Right renal cortex interstitium (tissue), 3 donors: ENCODE measurements at places on chromosomes 12 and 14. TPM values are rescaled to one million over a fixed set of nuclear protein-coding genes. Genes with fewer than 3 reads are reported as not detected.

GRCh38 chr14:90562652-90563051 is 165.8 kb downstream of the CALM1 start:
- DNase-seq, result no peak

DNA sequence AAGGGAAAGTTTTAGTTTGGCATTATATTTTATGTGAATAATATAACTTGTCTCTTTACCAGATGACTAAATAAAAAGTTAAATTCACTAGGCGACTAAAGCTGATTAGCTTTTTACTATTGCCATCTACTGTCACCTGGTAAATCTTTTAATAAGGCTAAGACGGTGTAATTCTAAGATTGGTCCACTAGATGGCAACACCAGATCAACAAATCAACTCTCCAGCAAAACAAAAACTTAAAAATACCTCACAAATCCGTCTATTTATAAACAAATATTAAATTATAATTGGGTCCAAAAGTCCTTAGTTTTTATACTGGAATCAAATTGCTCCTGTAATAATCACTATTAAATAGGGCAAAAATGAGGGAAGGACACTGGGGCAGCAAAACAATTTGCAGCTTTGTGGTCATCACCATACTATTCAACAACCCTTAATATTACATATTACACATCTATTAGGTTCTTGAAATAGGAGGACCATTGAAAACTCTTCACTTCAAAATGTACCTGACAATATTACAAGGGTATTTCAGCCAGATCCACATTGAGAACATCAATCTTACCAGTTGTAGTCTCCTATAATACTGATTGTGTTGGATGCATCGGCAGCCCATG is 47.9 kb downstream of the GALC start:
- peak; percentile 15 for DNase-seq

- no peak for DNase-seq
These were observed 2.3 kb downstream of the WNT10B start for GRCh38 chr12:48969160-48969771.

DNA sequence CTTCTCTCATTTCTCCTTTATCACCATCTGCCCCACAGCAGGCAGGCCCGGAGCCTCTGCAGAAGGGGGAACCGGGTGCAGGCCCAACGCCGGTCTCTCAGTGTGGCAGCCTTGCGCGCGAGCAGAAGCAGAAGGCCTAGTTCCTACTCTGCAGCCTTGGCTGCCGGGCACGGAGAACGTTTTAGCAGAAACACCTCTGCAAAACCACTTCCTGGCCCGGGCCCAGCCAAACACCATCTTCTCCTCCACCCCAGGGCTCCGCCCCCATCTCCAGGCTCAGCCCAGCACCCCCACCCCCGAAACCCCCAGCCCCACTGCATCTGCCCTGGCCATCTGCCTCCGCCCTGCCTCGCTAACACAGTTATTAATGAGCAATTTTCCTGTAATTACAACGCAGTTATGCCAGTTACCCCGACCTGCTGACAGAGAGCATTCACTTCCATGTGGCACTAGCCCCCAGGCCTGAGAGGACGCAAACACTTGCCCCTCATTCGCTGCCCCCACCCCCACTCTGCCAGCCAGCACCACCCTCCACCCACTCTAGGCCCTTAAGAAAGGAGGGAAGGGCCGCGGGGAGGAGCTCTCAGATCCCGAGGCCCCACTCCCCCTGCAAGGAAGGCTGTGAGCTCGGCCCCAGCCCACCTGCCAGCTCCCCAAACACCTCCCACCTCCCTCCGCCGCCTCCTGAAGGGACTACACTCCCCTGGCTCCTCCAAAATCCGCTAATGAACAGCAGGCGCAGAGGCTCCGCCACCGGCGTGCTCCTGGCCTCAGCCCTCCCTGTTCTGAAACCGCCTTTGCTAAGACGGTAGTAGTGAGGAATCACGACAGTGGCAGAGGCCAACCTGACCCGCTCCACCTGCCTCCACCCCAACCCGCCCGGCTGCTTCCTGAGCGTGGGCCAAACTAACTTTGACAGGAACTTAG is 44.7 kb upstream of the FBRSL1 start:
- DNase-seq, result no peak

GRCh38 chr12:132593071-132593470 is 17.3 kb downstream of the LRCOL1 start:
- no peak for DNase-seq

DNA sequence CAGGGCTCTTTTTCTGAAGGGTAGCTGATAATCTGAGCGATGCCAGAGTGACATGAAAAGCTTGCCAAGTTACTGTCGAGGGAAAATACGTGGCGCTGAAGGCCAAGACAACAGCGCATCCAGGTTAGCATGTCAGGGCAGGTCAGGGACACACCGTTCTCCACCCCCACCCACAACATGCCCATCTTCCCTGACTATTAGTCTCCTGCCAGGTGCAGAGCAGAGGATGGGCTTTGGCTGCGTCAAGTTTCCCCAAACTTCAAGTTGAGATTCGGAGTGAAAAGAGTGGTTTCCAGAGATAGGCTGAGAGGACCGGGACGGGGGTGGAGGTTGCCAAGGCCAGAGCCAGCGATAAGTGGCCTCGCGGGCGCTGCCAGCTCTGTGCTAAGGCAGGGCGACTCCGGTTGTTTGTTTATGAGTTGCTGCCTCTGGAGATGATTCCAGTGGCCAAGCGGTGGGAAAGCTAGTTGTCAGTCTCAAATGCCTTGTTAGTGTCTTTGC is 1.7 kb downstream of the TRHDE start:
- no peak for DNase-seq

- no peak for DNase-seq
These were observed 1.3 kb upstream of the CACNA2D4 start for GRCh38 chr12:1919763-1920162.

GRCh38 chr14:72737560-72737943 is 156.3 kb downstream of the DPF3 start:
- DNase-seq, result no peak

DNA sequence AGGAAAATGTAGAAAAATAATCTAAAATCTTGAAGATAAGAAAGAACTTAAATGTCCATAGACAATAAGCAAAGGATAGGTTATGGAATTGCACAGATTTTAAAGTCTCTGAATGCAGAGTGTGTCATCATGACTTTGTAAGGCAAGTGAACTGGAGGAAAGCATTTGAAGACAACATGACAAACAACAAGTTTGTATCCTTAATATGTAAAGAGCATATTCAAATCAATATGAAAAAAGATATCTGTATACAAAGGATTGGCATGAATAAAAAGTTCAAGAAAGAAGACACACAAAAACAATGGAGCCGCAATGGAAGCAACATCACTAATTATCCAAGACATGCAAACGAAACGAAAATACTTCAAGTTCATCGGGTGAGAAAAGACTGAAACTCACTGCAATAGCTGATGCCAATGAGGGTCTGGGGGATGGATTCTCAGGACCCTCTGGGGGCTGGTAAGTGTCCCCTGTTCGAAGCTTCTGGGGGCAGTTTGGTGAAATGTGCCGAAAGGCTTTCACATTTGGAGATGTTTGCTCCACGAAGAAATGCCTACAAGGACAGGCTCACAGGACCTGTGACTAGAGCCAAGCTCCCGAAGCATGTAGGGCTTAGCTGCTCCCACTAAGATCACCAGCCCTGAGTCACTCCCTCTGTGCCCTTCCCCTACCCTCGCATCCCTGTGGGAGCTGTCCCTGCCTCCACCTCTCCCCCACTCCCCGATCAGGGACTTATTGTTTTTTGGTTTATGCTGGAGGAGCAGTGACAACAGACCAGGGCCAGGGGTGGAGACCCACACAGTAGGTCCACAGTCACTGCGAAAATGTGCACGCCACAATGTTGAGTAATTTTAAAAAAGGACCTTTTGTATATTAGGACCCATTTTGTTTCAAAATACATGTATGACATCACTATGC is 345.7 kb upstream of the SFSWAP start:
- DNase-seq, result no peak

DNA sequence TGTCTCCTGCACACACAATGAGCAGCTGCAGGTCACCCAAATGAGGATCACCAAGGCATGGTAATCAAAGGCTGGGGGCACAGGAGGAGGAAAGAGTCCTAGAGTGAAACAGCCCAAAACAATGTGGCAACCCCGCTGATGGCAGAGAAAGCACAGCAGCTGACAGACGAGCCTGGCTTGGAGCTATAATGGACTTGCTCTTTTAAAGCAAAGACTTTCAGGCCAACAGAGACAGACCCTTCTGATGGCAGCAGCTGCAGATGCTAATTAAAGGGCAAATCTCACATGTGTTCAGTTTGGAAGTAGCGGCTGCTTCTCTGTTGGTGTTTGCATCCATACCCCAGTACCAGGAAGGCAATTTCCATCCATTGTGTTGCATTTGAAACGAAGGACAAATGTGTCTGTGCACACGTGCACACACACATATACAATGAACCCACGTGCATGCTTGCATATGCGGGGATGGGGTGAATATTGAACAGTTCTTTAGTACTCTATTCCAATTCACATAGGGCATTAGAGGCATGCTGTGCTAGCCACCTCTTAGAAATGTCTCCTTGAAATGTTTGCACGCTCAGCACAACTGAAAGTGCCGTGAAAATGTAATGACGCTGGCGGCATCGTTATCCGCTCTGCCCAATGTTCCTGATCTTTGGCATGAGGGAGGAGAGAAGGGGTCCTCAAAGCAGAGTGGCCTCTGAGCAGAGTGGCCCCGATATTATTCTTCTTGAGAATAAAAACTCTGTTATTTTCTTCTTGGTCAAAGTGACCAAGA is 38.1 kb downstream of the CIT start:
- DNase-seq, result no peak

GRCh38 chr12:18658179-18658578 is 79.6 kb downstream of the PLCZ1 start:
- no peak for DNase-seq

GRCh38 chr14:98059106-98059505 is 1212.9 kb downstream of the BCL11B start:
- no peak for DNase-seq

DNA sequence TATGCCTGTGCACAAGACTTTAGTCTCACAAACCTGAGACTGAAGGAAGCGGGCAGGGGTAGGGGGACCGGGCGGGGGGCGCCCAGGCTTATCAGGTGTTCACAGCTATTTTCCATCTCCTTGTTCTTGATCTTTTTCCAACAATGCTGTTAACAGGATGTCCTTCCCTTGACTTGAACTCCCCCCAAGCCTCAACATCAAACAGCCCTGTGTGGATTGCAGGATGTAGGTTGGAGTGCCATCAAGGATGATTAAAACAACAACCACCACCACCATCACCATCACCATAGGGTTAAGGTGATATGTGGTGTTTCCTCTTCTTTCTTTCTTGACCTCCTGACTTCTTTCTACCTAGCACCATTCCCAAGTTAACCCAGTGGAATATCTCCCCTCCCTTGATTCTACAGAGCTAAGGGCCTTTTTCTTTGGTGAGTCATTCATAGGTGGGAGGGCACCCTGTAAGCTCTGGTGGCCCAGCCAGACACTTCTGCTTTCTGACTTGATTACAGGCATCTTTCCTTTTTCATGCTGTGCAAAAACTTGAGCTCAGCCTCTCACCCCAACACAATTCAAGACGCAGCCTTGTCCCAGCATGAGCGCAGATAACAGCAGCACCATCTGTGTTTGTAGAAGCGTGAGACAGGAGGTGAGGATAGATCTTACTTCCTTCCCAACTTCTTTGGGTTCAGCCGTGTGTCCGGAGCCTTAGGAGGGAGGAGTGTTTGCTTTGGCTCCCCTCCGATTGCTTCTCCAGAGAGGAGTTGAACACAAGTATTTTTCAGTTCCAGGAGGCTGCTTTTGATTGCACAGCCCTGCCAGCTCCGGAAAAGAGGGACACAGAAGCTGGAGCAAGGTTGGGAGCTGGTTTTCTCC is 26.8 kb downstream of the FLVCR2 start:
- DNase-seq, result no peak

DNA sequence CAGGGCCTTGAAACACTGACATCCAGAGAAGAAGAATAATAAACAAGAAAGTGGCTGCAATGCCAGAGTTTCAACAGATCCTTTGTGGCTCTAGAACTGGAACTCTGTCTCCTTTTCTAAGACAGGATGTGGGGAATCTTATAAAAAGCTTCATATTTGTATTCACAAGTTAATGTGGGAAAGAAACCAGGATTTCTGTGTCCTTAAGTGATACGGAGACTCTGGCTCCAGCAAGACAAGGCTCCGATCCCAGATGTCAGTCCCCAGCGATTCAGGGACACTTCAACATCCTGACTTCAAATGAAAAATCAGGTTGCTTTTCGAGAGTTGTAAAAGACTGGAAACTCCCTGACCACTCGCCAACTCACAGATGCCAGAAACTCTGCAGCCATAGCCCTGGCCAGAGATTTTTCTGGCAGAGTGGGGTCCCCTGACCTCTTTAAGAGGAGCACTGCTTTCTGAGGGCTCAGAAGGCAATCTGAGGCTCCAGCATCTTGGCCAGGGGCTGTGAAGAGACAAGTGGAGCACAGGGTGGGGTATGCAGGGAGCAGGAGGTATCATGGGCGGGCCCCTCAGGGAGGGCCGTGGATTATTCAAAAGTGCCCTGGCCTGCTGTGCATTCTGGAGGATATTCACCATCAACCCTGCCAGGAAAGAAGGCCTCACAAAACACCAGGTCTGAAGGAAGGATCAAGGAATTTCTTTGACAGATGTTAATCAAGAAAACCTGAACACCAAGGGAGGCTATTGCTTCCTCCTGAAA is 53.3 kb downstream of the TMX1 start:
- DNase-seq, result no peak

DNA sequence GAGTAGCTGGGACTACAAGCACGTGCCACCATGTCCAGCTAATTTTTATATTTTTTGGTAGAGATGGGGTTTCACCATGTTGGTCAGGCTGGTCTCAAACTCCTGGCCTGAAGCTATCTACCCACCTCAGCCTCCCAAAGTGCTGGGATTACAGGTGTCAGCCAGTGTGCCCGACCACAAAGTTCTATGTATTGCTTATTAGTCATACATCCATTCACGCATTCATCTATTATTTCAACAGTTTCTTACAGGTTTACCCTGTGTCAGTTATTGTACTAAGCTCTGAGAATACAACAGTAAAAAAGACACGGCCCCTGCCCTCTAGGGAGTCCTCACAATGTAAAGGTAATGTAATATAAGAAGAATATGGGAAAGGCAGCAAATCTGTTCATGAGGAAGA is 188.9 kb upstream of the BTG1 start:
- DNase-seq, result no peak

DNA sequence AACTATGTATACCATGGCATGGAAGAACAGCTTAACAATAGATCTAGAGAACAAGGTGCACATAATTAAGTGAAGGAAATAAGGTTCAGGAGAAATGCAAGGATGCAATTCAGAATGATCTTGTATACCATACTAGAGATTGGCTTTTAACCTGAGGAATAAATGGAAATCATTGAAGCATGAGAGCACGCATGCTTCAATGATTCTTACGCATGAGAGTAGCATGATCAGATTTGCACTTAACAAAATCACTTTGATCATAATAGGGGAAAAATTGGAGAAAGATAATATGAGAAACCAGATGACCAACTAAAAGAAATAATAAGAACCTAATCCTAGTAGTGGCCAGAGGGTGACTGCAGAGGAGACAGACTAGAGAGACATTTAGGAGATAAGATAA is 133.3 kb upstream of the FSCB start:
- DNase-seq, result no peak

Gene BIN2
- polyA plus RNA-seq, result 3.1 TPM

Gene PLEKHD1
- 5.7 TPM for polyA plus RNA-seq

Gene GLIPR1L1
- polyA plus RNA-seq, result 0.60 TPM

Gene CLEC4D
- 0.42 TPM for polyA plus RNA-seq

Gene TCL1B
- polyA plus RNA-seq, result 0.28 TPM

Gene HELB
- 3.3 TPM for polyA plus RNA-seq

Gene SPIC
- not detected for polyA plus RNA-seq

Gene RAB2B
- polyA plus RNA-seq, result 40.0 TPM

Gene DENND5B
- polyA plus RNA-seq, result 28.4 TPM
